ENCODE measurements at places on chromosomes 4 and X.

- DNase-seq, result peak; percentile 27
Measured at GRCh38 chr4:123430031-123430430, 33.4 kb downstream of the SPRY1 start.

GRCh38 chr4:69907151-69907550 lies 23.7 kb upstream of the CSN1S1 start:
- DNase-seq, result no peak

DNA sequence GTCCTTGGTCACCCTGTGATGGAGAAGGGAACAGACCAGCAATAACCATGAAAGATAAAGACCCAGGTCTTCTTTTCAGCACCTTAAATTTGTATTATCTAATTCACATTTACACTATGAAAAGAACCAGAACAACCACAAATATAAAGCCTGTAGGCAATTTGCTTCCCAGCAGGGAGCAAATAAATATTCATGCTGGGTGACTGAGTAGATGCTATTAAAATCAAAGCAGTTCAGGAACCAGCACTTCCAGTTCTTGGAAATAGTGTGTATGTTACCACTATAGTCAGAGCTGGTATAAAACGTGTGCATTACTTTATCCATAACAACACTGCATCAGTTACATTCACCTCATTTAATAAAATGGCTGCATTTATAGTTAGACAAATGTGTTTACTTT lies 177.8 kb upstream of the ETNPPL start:
- DNase-seq, result no peak

DNA sequence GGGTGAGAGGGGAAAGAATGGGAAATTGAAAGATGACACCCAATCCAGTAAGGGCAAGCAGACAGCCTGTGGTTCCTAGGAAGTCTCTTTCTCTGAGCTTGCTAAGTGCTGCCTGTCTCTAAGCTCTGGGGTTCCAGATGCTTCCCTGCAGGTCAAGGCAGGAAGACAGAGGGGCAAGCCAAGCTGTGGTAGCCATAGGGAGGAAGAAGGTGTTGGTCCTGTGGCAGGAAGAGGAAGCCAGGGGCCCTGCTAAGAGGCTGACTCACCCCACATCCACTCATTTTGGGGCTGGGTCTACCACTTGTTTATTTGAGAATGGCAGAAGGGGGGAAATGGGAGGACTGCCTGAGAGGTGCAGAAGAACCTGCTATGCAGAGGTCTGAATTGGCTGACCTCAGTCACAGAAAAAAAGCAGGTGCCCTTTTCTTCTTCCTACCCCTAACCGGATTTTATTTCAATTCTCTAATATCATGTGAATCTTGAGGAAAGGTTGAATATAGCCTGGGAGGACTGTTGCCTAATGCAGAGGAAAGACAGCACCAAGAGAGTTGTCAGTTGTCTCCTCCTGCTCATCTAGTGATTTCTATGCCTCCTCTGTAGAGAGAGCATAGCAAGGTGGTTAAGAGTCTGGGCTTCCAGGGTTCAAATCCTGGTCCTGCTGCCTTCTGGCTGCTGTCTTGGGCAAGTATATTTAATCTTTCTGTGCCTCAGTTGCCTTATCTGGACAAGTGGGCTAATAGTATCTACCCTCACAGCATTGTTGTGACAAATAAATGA lies 27.4 kb downstream of the HOPX start:
- no peak for DNase-seq

DNA sequence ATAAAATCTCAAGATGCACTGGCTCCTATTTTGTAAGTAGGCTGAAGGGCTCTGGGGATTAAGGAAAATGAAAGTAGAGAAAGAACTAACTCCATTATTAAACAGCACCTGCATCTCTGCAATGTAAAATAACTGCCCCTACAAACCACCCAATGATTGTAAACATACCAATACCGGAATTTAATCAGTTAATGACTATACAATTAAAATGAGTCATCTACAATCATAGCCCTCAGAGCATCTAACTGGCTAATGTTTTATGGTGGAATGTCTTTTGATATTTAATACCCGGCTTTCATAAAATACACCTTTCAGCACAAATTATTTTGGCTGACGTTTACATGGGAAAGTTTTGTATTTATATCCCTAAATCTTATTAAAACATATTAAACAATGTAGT lies 142.3 kb downstream of the PAPSS1 start:
- DNase-seq, result no peak

GRCh38 chrX:84175958-84176357 lies 12.0 kb downstream of the RPS6KA6 start:
- DNase-seq, result no peak

DNA sequence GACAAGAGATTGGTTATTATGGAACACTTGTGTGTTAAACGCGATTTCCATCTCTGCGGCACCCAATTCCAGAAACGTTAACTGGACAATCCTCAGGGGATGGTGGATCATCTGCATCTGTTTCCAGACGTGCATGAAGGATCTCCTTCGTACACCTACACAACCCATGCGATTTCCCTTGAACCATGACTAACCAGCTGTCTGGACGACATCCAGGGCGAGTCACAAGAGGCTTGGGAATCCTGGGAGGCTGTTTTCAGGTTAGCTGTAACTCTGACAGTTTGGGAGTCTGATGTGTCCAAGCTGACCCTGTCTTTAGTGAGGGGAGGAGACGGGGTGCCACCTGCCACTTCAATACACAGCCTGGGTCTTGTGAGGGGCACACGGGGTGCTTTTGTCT lies 84.5 kb downstream of the GATB start:
- DNase-seq, result no peak

GRCh38 chrX:119647552-119648420 lies 41.6 kb upstream of the NKRF start:
- DNase-seq, result peak; percentile 74

Measured in stimulated activated CD8-positive, alpha-beta memory T cell treated with anti-CD3 and anti-CD28 coated beads, Interleukin-15, amount 100 ng/mL, for 48 hours (primary cell).